ENCODE measurements at places on chromosomes 5 and 9. TPM values are rescaled to one million over a fixed set of nuclear protein-coding genes. Genes with fewer than 3 reads are reported as not detected.

DNA sequence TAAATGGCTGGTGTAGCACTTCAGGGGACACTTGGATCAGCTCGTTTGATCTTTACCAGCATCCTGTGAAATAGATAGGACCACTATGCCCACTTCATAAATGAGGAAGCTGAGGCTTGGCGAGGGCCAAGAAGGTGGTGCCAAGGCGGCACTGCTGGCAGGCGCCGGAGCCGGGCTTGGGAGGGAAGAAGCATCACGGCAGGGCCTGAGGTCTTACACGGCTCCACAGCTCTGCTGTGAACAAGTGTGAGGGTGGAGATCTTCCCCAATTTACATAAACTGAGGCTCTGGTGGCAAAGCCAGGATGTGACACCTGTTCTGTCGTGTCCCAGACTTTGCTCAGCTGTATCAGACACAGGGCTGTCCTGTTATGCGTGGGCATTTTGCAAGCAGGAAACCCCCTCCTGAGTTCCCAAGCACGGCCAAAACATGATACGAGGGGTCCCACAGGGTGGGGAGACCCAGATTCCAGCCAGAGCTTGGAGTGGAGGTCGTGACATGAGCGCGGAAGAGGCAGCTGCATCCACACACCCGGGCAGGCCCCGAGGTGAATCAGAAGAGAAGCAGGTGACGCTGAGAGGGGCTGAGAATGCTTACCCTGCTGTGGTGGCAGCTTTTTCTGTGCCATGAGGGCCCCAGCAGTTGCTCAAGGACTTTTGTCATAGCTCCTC lies 117.5 kb upstream of the BOD1 start:
- DNase-seq: no peak

GRCh38 chr9:121735793-121736770 lies 84.6 kb downstream of the DAB2IP start:
- DNase-seq: peak; percentile 25

CKMT2 gene
- 0.36 TPM for polyA plus RNA-seq

GRCh38 chr9:135830496-135830895 lies 76.8 kb downstream of the CAMSAP1 start:
- peak; percentile 69 for DNase-seq

DNA sequence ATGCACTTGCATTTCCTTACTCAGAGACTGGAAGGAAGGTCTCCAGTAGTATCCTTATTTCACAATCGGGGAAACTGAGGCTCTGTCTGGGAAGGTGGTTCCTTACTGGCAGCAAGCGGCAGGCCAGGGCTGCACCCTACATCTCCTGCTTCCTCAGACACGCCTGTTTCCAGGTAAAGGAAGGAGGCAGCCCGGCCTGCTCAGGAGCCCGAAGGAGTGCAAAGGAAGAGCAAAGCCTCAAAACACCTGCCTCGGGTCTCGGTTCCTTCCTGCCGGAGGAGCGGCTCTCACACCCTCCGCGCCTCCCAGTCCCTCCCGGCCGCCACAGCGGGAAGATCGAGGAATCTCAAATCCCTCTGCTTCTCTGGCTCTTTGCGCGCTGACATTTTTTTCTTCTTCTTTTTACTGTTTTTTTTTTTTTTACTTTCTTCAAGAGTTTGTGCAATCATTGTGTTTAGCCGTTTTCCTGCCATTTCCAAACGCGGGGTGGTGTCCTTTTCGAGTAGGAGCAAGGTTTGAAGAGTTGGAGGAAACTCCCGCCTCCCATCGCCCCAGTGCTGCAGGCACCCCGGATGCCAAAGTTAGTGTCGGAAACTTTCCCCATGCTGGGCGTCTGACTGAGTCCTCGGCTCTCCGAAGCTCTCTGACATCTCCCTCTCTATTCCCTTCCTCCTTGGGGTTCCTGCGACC lies 1.0 kb downstream of the GGTA1 start:
- peak; percentile 42 for DNase-seq

GRCh38 chr9:21813575-21814473 lies 11.4 kb downstream of the MTAP start:
- DNase-seq: peak; percentile 86

DNA sequence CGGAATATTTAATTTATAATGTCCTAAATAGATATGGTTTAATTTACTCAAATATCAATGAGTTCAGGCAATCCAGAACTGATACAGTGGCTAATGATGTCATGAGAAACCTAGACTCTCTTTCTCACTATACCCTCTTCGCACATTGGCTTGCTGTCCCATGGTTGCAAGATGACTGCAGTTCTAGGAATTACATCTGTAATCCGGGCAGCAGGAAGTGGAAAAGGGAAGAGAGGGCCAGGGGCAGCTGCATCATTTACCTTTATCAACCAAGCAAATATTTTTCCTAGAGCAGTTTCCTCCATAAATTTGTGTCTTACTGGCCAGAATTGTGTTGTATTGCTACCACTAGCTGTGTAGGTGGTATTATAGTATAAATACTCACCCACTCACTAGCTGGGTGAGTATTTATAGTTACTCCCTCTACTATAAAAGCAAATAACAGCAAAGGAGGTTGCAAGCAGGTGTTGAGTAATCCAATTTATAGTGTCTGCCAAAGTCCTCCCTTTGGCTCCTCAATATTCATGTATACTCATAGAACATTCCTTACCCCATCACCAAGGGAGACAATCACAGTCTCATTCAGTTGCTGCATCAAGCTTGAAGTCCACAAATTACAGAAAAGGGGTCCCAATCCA lies 168.8 kb downstream of the DROSHA start:
- DNase-seq: peak; percentile 76

CDH9 gene
- not detected for polyA plus RNA-seq

SLC25A51 gene
- 14.1 TPM for polyA plus RNA-seq

DNA sequence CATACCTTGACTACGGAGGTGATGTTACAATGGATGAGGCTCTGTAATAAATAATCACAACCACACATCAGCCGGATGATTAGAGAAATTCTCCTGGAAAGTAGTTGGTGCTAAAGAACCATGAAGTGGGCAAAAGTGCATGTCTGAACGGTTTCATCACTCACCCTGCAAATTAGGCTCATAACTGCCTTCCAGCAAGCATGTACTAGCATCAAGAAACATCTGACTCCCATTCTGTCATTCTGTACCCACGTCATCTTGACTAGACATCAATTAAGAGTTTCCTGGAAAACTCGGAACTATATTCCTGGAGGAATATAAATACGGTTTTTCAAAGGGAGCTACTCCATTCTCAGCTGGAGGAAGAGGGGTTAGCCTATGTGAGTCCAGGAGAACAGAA lies 52.2 kb downstream of the HSD17B3 start:
- no peak for DNase-seq

ARAP3 gene
- 6.9 TPM for polyA plus RNA-seq

GRCh38 chr5:77360381-77360780 lies 131.7 kb downstream of the WDR41 start:
- peak; percentile 10 for DNase-seq

PGGT1B gene
- polyA plus RNA-seq: 2.1 TPM

- peak; percentile 85 for DNase-seq
Observed at GRCh38 chr9:35341585-35341984, 148.3 kb upstream of the RUSC2 start.

- DNase-seq: no peak
Observed at GRCh38 chr5:144042156-144042555, 128.3 kb downstream of the YIPF5 start.

LRRTM2 gene
- polyA plus RNA-seq: 0.39 TPM

GRCh38 chr9:911005-911404 lies 65.5 kb upstream of the DMRT3 start:
- no peak for DNase-seq

GRCh38 chr5:95669540-95669939 lies 13.3 kb downstream of the SPATA9 start:
- DNase-seq: peak; percentile 99

DNA sequence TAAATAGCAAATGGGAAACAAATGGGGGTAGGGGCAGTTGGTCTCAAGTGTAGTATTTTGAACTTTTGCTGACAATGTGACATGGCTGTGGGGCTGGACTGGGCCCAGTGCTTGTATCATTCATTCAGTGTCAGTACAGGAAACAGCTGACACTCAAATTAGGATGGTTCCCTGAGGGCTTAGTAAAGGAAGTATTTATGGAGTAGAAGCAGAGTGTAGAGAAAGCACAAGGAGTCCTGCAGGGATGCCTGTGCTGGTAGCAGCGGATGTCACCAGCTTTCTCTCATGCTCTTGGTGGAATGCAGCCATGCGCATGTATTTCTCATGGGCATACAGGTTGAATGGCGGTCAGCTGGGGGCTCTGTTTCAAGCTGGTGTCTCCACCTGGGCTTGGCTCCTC lies 72.9 kb upstream of the SLC44A1 start:
- DNase-seq: no peak

DNA sequence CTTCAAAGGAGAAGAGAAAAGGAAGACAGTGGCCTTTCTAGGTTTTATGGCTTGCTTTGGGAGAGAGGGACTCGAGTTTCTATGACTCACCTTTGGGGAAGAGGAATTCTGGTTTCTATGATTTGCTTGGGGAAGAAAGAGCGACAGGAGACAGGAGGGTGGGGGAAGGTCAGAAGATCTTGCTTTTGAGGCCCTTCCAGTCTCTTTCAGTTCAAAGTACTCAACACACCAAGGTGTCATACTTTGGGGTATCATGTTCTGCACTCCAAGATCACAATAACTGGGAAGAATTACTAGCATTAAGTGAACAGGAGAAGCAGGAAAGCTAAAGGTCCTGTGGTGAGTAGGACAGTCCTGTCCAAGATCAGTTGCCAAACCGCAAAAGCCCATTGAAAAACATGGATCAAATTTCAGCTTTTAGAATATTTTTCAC lies 324.5 kb downstream of the ARHGEF28 start:
- DNase-seq: peak; percentile 21

- no peak for DNase-seq
Observed at GRCh38 chr5:111282798-111283197, 58.6 kb downstream of the CAMK4 start.

DNA sequence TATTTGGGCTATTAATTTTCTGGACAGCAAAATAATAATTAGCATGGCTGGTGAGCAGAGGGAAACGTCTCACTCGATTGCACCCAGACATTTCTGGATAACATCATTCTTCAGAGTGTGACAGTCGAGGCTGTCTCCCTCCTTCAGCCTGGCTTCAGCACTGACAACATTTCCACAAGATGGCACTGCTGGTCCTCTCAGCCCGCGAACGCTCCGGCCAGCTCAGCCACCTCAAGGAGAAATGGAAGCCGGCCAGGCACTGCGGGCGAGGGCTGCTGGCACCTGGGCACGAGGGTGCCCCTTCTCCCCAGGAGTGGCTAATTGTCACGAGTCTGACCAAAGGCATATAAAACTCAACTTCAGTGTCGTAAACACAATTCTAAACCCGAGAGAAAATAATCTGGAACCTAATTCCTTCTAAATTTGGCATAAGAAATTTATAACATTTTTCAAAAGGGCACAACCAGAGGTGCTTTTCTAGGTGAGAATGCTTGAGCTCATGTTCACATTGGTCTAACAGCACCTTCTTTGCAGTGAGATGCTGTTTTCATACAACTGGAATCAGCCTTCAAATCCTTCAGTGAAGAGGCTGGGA lies 65.9 kb downstream of the DAP start:
- DNase-seq: peak; percentile 69

GRCh38 chr5:31036411-31036810 lies 157.1 kb upstream of the CDH6 start:
- peak; percentile 84 for DNase-seq

DNA sequence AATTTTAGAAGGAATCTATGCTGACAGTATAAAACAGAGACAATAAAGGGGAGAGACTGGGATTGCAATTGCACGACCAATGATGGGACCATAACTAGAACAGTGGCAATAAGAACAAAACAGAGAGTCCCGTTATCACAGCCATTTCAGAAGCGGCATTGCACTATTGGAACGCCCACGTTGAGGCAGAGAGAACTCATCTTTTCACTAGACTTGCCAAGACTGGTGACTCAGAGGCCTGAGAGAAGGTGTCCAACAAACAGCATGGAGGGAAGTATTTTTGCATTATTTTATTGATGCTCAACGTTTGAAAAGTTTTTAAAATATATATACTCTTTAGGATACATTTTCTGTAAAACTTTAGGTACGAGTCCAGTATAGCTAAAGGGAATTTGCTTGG lies 737.7 kb downstream of the TLE1 start:
- peak; percentile 38 for DNase-seq

GRCh38 chr5:176674799-176675198 lies 27.5 kb downstream of the TSPAN17 start:
- DNase-seq: no peak

- peak; percentile 71 for DNase-seq
Observed at GRCh38 chr9:108443741-108444140, 412.0 kb downstream of the ACTL7B start.

- DNase-seq: peak; percentile 67
Observed at GRCh38 chr9:97237951-97238889, 69.2 kb upstream of the CCDC180 start.

INSL4 gene
- polyA plus RNA-seq: 0.03 TPM

- no peak for DNase-seq
Observed at GRCh38 chr5:73633060-73633459, 7.1 kb downstream of the ARHGEF28 start.

DNA sequence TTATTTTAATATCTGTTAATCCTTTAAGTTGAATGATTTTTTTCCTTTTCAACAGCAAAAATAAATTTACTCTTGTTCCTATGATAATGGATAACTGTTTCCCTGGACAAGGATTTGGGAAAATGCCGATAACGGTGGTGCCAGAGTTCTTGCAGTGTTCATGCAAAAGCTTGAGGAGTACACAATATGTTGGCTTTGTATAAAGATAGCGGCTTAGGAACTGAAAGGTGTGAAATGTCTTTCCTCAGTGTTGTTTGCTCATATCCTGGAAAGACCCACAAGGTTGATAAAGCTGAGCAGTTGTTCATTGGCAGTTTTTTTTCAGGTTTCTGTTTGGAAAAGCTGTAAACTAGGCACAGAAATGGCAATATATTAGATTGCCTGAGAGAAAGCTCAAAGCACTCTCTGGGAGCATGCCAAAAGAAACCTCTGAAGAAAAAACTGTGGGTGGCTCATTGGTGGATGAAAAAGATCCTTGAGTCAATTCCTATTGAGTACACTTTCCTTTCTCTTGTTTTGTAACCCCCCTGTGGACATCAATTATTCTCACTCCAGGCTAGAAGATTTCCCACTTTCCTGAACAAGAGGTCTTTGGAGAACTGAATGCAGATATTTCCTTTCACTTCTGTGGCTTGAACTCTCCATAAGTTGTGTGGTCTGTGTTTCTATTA lies 117.2 kb upstream of the RGMB start:
- DNase-seq: peak; percentile 48

DNA sequence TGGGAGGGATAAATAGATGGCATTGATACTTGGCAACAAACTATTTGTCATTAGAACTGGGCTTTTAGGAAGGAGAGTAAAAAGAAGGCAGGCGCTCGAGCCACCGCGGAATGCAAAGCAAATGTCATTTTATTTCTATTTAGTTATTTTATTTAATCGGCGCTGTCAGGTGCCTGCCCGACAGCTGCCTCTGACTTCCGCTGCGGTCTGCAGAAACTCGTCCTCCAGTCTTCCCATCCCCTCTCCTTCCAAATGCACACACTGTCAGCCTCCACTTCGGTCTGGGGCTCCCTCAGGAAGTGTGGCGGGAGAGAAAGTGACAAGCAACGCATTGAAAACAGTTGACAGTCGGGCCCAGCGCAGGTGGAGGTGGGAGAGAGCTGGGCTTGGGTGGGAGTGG lies 29.3 kb downstream of the ASS1 start:
- DNase-seq: no peak

- DNase-seq: no peak
Observed at GRCh38 chr5:123098767-123099513, 9.9 kb downstream of the PRDM6 start.
